ENCODE measurements at places on chromosomes 11 and 22.

DNA sequence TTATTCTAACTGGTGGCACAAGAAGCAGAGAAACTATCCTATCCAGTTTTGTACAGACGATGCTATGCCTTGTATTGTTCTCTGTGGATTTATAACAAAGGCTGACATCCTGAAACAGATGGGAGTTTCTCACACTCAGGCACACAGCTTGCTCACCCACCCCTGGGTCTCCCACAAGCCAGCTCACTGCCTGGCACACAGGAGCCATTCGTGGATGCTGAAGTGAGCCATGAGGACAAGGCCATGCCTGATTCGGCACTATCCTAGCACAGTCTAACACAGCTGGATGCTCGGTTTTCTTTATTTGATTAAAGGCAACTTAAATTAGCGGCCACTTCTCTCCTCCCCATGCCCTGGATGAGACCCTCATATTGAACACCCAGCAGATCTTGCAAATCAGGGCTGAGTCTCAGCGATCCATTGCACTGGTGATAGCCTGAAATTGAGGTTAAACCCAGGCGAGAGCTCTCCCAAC is 25.7 kb upstream of the TMPRSS4 start:
- no peaks in the 10 kb centered on the region for H3K27me3 ChIP-seq
- no peaks in the 10 kb centered on the region for H3K4me1 ChIP-seq
- no peak overlapping the region for H3K4me3 ChIP-seq

- DNase-seq: peak; percentile 4
- no peak overlapping the region for H3K27ac ChIP-seq
- H3K27me3 ChIP-seq: no peaks in the 10 kb centered on the region
- H3K36me3 ChIP-seq: no peaks in the 10 kb centered on the region
- no peaks in the 10 kb centered on the region for H3K4me1 ChIP-seq
These were observed 606.6 kb downstream of the TBC1D22A start for GRCh38 chr22:47369020-47369419.

DNA sequence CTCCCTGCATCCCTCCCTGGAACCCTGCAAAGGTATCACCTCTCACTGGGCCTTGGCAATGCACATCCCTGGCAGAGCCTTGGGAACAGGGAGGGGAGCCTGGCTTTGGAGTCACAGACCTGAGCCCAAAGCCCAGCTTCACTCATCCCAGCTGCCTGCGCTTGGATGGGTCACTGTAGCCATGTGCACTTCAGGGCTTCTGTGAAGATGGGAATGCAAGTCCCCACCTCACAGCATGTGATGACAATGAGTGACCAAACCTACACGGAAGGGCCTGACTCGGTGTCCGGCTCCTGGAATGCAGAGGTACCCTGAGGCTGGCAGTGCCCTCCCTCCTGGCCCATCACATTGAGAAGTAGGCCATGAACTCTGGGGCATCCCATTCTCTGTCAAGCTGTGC is 22.8 kb upstream of the BAIAP2L2 start:
- no peak for DNase-seq
- peaks cover 10% of the 10 kb centered on the region for H3K4me1 ChIP-seq
- no peaks in the 10 kb centered on the region for H3K36me3 ChIP-seq
- H3K27ac ChIP-seq: no peak overlapping the region

- H3K4me1 ChIP-seq: peaks cover 6% of the 10 kb centered on the region
- peak; percentile 52 for DNase-seq
- no peaks in the 10 kb centered on the region for H3K36me3 ChIP-seq
These were observed 28.4 kb upstream of the HMOX1 start for GRCh38 chr22:35352214-35353111.

DNA sequence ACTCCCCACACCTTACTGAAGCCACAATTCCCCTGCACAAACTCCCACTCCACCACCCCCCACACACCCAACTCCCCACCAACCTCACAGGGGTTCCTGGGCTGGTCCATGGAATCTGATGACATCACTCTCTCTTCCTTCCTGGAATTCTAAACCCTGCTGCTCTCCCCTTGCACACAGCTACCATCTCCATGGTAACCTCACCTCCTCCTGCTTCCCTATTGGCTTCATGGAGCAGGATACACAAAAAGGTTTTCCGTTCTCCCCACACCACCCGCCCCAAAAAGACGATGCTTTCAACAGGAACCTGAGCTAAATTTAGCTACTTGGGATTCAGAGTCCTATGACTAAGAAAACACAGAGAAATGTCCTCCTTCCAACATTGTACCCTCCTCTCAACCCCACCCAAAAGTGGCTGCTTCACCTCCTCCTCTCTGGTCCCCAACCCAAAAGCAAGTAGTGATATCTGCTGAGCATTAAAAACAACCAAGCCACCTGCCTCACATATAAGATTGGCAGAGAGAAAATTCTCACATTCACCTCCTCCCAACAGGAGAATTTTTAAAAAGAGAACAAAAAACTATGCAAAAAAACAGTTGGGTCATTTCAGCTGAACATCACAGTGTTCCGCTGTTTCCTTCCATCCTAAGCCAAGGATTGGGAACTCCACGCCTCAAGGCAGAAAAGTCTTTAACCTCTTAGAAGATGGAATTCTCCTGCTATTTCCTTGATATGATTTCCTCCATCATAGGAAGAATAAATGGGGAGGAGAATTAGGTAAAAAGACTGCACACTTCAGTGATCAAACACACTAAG is 66.9 kb downstream of the RBFOX2 start:
- H3K36me3 ChIP-seq: no peaks in the 10 kb centered on the region
- H3K27me3 ChIP-seq: no peaks in the 10 kb centered on the region
- H3K4me1 ChIP-seq: peaks cover 3% of the 10 kb centered on the region

GRCh38 chr22:19669570-19669969 is 44.7 kb upstream of the SEPTIN5 start:
- peak overlapping the region; percentile 41 for H3K27ac ChIP-seq
- no peaks in the 10 kb centered on the region for H3K36me3 ChIP-seq
- DNase-seq: peak; percentile 49
- H3K27me3 ChIP-seq: no peaks in the 10 kb centered on the region
- H3K4me3 ChIP-seq: no peak overlapping the region

DNA sequence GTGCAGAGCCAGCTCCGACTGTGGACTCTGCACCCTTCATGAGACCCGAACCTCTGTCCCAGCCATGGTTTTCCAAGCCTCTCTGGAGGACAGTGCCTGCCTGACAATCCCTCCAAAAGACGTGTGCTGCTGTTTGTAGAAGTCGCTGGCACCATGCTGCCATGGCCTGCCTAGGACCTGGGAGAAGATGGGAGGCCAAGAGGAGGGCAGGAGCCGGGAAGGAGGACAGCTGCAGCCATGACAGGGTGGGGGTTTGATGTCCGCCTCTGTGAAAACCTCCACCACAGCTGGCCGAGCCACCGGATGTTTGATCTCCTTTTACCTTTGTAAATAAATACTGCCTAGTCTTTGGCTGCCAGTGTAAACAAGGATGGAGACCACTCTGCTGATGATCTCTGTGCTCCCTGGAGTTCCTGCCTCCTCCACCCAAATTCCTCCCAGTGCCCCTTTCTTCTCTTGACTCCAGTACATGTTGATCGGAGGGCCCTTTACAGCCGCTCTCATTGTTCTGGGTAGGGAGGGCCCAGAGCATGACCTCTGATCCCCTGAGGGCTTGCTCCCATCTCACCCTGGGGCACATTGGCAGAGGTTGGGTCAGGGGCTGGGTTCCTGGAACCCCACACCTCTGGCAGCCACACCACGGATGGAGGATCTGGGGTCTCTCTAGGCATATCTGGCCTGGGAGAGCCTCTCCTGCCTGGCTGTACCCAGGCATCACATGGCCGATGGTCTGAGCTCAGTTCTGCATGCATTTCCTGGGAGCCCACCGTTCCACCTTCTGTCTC is 66.9 kb downstream of the BCR start:
- no peaks in the 10 kb centered on the region for H3K27me3 ChIP-seq
- H3K27ac ChIP-seq: no peak overlapping the region

DNA sequence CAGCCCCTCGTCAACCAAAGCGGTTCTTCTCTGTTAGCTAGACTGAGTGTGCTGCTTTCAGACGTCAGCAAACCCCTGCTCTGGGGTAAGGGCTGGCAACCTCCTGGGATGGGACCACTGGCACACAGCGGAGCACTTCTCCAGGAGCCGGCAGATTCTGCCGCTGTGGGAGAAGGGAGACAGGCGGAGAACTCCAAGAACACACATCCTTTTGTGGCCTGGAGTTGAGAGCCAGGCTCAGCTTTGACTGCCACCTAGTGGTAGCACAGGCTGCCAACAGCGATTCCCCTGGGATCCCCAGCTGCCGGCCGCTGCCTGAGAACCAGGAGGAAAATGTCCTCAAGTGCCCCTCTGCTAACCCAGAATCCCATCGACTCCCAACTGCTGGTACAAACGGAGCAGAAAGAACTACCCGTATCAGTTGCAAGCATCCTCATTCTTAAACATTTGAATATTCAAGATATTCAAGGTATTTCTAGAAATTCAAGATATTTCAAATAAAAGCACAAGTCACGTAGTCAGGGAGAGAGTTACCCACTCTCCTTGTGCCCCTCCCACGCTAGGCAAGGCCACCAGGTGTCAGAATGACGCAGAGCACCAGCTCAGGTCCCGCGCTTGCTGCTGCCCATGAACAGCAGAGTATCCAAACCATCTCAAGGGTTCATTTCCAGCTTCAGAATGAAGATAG is 4.9 kb downstream of the LTO1 start:
- no peaks in the 10 kb centered on the region for H3K36me3 ChIP-seq
- DNase-seq: peak; percentile 90
- no peak overlapping the region for H3K4me3 ChIP-seq
- no peak overlapping the region for H3K27ac ChIP-seq
- no peaks in the 10 kb centered on the region for H3K27me3 ChIP-seq

DNA sequence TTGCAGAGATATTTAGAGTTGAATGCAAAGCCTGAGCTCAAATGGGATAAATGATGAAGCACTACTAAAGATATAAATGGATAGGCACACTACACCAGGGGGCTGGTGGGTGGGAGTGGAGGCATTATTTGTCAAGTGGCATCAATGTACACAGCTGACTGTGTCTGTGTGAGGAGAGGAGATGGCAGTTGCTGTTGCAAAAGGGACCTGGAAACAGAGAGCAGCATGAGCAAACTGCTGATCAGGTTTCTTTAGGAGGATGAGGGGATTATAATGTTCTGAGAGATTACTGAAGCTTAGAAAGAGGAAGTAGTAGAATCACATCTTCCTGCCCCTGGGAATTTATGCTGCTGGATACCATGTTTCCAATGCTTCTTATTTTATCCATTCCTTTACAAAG is 39.4 kb upstream of the LIN7C start:
- no peaks in the 10 kb centered on the region for H3K4me1 ChIP-seq
- no peak overlapping the region for H3K27ac ChIP-seq
- no peaks in the 10 kb centered on the region for H3K36me3 ChIP-seq
- H3K27me3 ChIP-seq: no peaks in the 10 kb centered on the region

- no peaks in the 10 kb centered on the region for H3K36me3 ChIP-seq
- no peaks in the 10 kb centered on the region for H3K4me1 ChIP-seq
- no peak overlapping the region for H3K27ac ChIP-seq
- H3K27me3 ChIP-seq: no peaks in the 10 kb centered on the region
- H3K4me3 ChIP-seq: no peak overlapping the region
- DNase-seq: no peak
These were observed 65.6 kb downstream of the NCAM1 start for GRCh38 chr11:113026778-113027177.

DNA sequence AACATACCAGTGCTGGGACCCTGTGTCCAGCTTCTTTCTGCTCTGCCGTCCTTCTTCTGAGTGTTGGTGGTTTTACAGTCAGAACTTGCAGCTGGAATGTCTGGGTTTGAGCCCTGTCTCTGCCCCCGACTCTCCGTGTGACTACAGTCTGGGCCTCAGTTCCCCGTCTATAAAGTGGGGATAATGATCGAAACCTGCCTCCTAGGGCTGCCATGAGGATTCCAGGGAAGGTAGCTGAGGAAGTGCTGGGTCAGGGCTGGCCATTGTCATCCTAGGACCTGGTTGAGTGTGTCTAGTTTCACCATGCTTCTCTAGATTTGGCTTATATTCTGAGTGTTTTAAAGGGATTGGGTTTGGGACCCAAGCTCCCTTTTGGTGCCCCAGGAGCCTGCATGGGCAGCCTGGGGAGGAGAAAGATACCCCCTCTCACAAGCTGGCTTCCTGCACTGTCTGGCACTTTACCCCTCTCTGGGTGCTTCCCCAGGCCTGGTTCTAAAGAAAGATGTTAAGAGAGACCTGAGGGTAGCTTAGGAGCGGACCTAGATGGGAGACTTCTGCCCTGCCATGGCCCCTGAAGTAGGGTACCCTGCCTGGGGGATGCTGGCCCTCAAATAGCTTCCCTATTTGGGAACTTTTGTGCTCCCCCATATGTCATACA is 49.9 kb downstream of the TSPAN18 start:
- no peaks in the 10 kb centered on the region for H3K36me3 ChIP-seq
- H3K27ac ChIP-seq: no peak overlapping the region
- no peak overlapping the region for H3K4me3 ChIP-seq
- no peaks in the 10 kb centered on the region for H3K27me3 ChIP-seq
- peaks cover 24% of the 10 kb centered on the region for H3K4me1 ChIP-seq
- DNase-seq: no peak

DNA sequence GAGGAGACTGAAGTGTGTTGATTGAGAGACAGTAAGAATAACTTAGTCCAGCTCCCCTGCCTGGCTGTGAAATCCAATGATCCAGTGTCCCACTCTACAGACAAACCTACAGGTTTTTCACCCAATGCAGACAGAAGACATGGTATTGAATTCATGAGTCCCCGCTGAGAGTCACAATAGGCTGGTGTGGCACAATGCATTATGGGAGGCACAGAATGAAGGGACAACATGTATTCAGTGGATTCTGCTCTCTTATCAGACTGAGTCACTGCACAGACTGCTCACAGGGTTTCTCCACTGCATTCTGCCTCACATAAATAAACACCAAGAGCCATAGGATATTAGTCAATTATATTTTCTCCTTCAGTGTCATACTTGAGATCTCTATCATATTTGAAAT is 55.2 kb upstream of the TOP3B start:
- H3K36me3 ChIP-seq: no peaks in the 10 kb centered on the region
- H3K4me1 ChIP-seq: no peaks in the 10 kb centered on the region
- no peaks in the 10 kb centered on the region for H3K27me3 ChIP-seq
- DNase-seq: no peak
- no peak overlapping the region for H3K27ac ChIP-seq

- peaks cover 8% of the 10 kb centered on the region for H3K4me1 ChIP-seq
- no peak overlapping the region for H3K27ac ChIP-seq
- no peaks in the 10 kb centered on the region for H3K36me3 ChIP-seq
- no peak overlapping the region for H3K4me3 ChIP-seq
- no peaks in the 10 kb centered on the region for H3K27me3 ChIP-seq
These were observed 627.3 kb upstream of the KIRREL3 start for GRCh38 chr11:127627629-127628457.

- H3K4me1 ChIP-seq: no peaks in the 10 kb centered on the region
- H3K4me3 ChIP-seq: no peak overlapping the region
- no peak for DNase-seq
- no peaks in the 10 kb centered on the region for H3K36me3 ChIP-seq
- H3K27me3 ChIP-seq: no peaks in the 10 kb centered on the region
These were observed 28.1 kb upstream of the SLC5A12 start for GRCh38 chr11:26749927-26750326.

DNA sequence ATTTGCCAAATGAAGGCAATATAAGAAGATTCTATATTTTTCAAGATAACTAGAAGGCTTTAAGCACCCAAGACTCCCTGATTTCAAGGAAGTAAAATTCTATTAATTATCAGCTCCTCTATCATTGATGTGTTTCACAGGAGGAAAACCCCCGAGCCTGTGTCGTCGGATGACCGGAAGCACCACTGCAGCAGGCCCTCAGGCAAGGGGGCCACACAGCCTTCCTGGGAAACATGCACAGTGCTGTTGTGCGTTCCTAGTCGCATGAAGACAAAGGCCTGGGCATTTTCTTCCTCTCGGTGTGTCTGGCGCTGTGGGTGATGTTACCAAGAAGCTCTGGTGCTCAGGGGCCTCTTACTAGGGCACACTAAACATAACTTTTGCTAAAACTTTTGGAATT is 16.4 kb downstream of the CLTCL1 start:
- DNase-seq: no peak
- no peaks in the 10 kb centered on the region for H3K36me3 ChIP-seq
- H3K27ac ChIP-seq: no peak overlapping the region
- H3K27me3 ChIP-seq: no peaks in the 10 kb centered on the region
